Dermis blood vessel endothelial cell (primary cell): ENCODE measurements at places on chromosomes 5 and 9. TPM values are rescaled to one million over a fixed set of nuclear protein-coding genes. Genes with fewer than 3 reads are reported as not detected.
A peak's percentile ranks its signal among the peaks of the same experiment; 100 is the strongest.

DNA sequence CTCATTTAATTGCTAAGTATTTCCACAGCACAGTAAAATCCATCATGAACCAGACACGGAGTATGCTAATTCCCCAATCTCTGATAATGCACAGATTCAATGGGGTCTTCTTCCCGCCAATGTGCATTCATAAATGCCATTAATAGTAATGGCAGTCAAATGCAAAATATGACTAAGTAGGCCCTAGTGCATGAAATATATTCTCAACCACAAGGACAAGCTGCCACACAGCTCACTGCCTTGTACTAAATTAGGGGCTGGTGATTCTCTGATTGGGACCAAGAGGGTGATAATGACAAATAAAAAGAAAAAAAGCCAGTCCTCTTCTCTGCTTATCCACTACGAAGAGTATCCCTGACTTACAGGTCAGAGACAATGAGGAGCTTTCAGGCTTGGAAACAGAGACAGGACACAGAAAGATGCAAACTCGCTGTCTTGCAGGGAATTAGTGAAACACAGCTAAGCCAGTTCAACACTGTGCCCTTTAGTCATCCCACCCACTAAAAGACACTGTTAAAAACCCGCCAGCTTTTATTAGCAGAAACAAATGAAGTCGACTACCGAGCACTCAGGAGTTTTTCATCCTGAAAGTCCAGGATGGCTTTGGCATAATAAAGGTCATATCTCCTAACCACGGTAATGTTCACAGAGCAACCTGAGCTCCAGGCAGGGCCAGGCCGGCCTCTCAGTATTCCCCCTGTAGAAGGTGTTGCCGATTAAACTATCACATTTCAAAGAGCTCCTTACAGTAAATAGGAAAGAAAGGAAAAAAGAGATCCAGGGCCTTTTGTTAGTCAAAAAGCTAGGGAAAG, 148.1 kb downstream of the EBF1 start:
- no peak for DNase-seq

DNA sequence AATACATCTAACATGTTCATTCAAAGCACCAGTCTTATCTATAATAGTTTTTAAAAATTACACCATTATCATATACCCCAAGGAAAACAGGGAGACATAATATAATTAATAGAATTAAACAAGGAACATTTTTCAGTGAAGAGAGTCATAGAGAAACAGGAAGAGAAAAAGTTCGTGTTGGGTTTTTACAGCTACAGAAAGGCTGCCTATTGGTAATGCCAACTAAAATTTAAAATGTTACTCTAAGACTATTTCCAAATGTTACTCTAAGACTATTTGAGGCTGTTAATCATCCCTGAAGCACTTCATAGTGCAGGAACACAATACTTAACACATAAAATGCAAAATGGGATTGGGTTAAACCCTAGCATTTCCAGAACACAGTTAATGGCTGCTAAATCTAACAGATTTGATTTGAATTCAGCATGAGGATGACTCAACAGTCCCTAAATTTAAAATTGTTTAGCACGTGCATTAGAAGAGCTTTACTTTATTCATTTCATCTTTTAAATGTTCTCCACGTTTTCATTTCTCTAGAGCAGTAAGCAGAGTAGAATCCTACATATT, 54.5 kb downstream of the OXCT1 start:
- no peak for DNase-seq

DNA sequence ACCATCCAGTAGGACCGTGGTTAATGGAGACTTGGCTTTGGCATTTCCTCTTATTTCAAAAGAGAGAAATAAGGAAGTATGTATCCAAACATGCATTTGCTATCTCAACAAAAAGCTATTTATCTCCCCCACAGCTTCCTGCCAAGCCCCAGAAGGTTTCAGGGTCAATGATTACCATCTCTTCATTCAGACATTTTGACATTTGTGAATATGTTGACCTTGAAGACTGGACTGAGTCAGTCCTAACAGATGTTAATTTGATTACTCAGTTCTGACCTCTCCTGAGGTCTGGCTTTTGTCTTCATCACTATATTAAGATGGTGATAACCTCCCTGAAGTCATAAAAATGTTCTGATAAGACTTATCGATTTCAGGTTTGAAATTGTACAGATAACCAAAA, 479.4 kb downstream of the AGTPBP1 start:
- peak; percentile 5 for DNase-seq

GRCh38 chr5:135110785-135111596, 77.0 kb upstream of the PITX1 start:
- DNase-seq: no peak

PCDHB2 gene
- total RNA-seq: 0.88 and 1.4 TPM in 2 replicates

DNA sequence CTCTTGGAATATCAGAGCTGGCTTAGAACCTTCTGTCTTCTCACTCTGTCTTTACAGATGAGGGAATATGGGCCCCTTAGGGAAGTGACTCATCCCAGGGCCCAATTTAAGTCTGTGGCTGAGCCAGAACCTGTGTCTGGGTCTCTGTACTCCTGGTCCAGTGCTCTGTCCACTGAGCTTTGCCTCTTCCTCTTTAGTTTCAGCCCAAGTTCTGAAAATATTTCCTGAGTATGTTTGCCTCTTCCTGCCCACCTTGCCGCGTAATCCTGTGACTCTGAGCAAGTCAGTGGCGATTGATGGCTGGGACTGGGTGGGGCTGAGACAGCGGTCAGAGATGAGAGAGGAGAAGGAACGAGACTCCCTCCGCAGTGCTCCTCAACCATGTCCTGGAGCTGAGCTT, 7.8 kb downstream of the IER5L start:
- peak; percentile 44 for DNase-seq

GRCh38 chr5:76402886-76403765, at the start of gene IQGAP2:
Gene IQGAP2 (plus strand): TSS chr5:76403285. CDS start chr5:76403546, 261 bp downstream.
- DNase-seq: peak; percentile 73

DNA sequence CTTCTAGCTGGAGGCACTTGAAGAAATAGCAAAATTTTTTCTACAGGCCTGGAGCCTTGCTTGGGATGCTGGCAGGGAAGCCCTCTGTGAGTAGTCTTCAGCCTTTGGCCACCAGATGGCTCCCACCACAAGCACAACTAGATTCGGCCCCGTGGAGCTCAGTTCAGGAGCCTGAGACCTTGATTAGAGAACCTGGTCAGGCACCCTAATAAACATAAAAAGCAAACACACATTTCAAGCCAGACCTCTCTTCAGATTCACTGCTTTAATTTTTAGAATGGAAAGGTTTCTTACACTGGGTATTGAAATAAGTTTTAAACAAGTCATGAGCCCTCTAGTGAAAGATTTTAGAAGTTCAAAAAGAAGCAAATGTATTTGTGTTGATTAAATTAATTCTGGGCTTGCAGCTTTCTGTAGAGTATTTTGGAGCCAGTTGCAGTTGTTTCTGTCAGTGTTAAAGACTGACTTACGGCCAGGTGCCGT, 41.4 kb downstream of the GLRX start:
- DNase-seq: peak; percentile 90

MYMK gene
- total RNA-seq: not detected in 2 replicates

BOD1 gene
- 60.2 and 61.3 TPM in 2 replicates for total RNA-seq

NMUR2 gene
- total RNA-seq: not detected in 2 replicates

DNA sequence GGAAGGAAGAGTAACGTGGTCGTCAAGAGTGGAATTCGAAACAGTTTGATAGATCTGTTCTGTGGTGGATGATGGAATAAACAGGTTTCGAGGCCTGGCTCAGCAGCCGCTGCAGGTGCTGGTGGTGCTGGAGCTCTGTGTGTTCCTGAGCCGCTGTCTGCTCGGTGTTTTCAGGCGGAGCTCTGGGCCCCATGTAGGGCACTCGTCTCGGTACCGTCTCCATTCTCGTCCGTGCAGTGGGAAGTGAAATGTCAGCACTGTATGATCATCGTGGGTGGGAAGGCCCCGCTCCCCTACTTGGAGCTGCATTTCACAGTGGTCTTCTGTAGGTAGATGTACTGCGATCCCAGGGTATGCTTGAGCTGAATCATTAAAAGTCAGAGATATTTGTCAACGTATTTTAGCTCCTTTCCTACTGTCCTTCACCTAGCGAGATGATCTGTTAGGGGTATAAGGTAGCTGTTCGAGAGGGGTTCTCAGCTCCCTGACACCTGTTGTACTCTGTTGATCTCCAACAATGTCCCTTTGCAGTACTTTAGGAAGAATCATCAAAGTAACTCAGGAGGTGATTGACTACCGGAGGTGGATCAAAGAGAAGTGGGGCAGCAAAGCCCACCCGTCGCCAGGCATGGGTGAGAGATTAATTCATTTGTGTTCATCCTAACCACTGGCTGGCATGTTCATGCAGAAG, 35.9 kb downstream of the TENT4A start:
- DNase-seq: no peak

DNA sequence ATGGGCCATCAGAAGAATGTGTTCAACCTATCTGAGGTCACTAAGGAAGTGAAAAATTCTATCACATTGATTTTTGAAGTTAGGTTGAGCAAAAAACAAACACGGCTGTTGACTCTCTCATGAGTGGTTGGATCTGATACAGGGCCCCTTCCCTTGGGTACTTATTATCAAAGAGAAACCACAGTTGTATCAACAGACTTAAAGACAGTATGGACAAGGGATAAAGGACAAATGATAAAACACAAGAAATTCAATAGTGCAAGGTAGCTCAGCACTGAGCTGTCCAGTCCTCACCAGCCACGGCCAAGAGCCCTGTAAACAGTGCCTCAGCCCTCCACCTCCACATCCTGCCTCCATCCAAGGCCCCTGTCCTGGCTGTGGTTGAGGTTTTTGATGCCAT, 86.9 kb downstream of the UBE2QL1 start:
- no peak for DNase-seq

GRCh38 chr5:90930756-90931431, 372.3 kb downstream of the ADGRV1 start:
- no peak for DNase-seq

DNA sequence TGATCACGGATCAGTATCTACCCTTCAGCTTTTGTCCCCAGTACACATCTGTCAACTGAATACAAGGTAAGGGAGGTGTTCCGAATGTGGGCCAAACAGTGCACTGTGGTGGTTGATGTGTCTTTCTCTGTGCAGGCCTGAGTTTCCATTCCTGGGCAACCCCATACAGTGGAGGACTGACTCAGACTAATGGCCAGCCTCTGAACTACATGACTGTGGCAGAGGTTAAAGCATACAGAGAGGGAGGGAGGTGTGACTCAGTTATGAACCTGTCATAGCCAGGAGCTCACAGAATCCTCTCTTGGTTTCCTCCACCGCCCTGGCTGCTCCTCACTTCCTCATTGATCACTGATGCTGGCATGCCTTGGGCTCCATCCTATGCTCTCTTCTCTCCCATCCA, 136.4 kb upstream of the TAS2R1 start:
- DNase-seq: no peak

PCDHA2 gene
- total RNA-seq: 0.17 TPM in 1 of 2 replicates, not detected in the other

DNA sequence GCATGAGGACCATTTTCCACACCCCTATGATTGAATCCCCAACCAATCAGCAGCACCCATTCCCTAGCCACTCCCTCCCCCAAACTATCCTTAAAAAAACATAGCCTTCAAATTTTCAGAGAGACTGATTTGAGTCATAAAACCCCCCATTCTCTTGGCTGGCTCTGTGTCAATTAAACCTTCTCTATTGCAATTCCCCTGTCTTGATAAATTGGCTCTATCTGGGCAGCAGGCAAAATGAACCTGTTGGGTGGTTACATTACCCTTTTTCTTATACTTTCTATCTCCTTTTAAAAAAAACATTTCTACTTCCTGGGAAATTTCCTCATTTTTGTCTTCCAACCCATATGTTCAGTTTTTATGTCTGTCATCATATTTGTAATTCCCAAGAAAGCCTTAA, 220.2 kb downstream of the PDZD2 start:
- DNase-seq: no peak

DNA sequence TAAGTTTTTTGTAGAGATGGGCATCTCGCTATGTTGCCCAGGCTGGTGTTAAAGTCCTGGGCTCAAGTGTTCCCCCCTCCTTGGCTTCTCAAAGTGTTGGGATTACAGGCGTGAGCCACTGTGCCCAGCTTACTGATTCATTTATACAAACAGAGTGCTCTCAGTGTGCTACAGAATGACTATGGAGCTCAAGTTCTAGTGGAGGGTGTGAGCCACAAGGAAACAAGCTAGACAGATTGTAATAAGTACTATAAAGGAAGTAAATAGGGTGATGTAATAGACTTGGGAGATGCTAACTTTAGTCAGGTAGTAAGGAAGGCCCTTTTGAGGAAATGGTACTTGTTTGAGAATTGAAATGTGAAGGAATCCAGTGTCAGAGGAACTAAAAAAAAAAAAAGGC, 1.7 kb upstream of the TMEM267 start:
- no peak for DNase-seq

DNA sequence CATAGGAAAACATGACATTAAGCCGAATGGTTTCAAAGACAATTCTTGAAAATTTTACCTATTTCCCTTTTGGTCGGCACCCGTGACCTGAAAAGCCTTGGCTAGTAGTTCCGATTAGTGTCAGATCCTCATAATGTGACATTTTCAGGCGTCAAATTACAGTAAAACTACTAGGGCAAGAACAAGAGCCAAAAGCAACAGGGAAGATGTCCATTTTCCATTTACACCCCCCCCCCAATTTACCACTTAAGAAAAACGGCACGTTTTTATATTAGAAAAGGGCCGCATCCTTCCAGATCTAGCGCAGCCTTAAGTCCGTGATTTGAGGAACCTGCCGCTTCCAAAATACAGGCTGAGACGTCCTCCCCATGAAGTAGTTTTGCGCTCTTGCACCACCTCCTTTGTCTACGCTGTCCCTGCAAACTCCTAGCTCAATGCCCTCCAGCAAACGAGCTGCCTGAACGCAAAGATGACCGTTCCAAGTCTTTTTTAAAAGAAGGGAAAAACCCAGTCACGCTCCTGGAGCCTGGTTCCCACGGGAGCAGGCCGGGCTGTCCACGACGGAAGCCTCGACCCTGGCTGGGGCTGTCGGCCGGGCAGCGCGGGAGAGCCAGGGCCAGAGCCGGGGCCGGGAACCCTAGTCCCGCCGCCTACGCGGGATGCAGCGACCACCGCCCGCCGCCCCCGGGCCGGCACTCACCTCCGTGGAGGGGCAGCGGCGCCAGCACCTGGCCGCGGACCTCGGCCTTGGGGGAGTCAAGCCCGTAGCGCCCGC, 616 bp downstream of the RNF130 start:
- peak; percentile 60 for DNase-seq

DNA sequence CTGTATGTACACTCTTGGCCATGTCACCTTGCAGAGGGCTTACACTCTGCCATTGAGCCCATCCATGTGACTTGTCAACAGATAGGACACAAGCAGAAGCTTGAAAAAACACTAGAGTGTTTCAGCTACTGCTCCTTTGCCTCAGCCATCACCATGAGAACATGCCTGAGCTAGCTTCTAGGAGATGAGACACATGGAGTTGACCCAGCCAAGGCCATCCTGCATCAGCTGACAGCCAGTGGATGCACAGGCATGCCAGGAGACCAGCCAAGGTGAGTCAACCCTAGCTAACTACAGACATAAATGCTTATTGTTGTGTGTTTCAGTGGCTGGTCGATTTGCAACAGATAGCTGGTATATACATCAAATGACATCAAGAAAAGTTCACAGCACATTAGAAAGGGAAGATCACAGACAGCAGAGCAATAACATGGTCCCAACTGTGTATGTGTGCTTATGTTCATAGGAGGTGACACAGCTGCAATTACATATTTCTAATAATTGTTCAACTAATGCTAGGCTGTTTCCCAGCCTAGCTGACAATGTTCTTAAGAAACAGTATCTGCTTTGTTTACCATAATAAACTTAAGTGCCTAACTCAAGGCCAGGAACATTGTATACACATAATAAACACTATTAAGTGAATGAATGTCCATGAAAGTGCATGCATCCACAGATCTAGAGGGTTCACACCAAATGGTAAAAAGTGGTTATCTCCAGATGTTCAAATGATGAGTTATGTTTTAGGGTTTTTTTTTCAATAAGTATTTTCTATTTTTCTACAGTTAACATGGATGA, 105.7 kb downstream of the SPOCK1 start:
- DNase-seq: no peak
